NCI-H1930 (cell line): ENCODE measurements at places on chromosomes 4 and X.

GRCh38 chr4:92236877-92237276 is 66.9 kb upstream of the GRID2 start:
- DNase-seq: no peak

- DNase-seq: no peak
Measured at GRCh38 chr4:4825431-4825830, 34.0 kb upstream of the MSX1 start.

GRCh38 chrX:10280071-10280470 is 123.3 kb downstream of the CLCN4 start:
- no peak for DNase-seq

- no peak for DNase-seq
Measured at GRCh38 chr4:98642991-98643426, 15.4 kb downstream of the TSPAN5 start.

GRCh38 chr4:123676071-123676889 is 279.7 kb downstream of the SPRY1 start:
- DNase-seq: no peak

DNA sequence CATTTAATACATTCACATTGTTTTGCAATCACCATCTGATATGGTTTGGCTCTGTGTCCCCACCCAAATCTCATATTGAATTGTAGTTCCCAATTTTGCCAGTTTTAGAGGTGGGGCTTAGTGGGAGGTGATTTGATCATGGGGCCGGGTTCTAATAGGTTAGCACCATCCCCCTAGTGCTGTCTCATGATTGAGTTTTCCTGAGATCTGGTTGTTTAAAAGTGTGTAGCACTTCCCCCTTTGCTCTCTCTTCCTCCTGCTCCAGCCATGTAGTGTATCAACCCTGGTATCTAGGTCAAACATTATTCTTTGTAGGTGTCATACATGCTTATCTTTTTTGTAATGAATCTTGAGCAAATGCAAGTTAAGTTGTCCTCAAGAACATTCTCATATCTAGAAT is 83.3 kb upstream of the KIT start:
- DNase-seq: no peak

GRCh38 chr4:144778364-144778763 is 132.4 kb downstream of the HHIP start:
- no peak for DNase-seq

DNA sequence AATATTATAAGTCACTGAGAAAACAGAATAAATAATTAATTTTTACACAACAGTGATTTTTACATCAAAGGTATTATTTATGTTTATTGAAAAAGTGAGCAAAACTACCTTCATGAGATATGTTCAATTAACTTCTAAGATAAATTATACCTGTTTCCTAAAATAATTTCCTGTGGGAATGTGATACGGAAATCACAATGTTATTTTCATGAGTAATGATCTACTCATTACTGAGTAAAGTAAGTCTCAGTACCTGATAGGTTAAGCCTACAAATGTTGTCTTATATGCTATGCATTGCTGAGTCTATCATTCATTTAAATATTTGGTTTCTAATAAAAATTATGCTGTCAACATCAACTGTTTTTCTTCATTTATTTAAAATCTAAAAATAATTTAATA is 324.0 kb downstream of the STPG2 start:
- DNase-seq: no peak

- no peak for DNase-seq
Measured at GRCh38 chr4:89797117-89797516, 39.8 kb downstream of the SNCA start.
